ENCODE measurements at places on chromosomes 11 and 22. TPM values are rescaled to one million over a fixed set of nuclear protein-coding genes. Genes with fewer than 3 reads are reported as not detected.

GRCh38 chr11:45237711-45238315 lies 48.3 kb downstream of the SYT13 start:
- no peaks in the 10 kb centered on the region for H3K27me3 ChIP-seq
- no peaks in the 10 kb centered on the region for H3K36me3 ChIP-seq
- H3K4me1 ChIP-seq = peaks cover 3% of the 10 kb centered on the region
- DNase-seq = no peak
- H3K4me3 ChIP-seq = no peak overlapping the region

GRCh38 chr11:113181094-113181493 lies 133.3 kb upstream of the TTC12 start:
- H3K27ac ChIP-seq = no peak overlapping the region
- no peak overlapping the region for H3K4me3 ChIP-seq
- no peak for DNase-seq
- peaks cover 3% of the 10 kb centered on the region for H3K4me1 ChIP-seq

DNA sequence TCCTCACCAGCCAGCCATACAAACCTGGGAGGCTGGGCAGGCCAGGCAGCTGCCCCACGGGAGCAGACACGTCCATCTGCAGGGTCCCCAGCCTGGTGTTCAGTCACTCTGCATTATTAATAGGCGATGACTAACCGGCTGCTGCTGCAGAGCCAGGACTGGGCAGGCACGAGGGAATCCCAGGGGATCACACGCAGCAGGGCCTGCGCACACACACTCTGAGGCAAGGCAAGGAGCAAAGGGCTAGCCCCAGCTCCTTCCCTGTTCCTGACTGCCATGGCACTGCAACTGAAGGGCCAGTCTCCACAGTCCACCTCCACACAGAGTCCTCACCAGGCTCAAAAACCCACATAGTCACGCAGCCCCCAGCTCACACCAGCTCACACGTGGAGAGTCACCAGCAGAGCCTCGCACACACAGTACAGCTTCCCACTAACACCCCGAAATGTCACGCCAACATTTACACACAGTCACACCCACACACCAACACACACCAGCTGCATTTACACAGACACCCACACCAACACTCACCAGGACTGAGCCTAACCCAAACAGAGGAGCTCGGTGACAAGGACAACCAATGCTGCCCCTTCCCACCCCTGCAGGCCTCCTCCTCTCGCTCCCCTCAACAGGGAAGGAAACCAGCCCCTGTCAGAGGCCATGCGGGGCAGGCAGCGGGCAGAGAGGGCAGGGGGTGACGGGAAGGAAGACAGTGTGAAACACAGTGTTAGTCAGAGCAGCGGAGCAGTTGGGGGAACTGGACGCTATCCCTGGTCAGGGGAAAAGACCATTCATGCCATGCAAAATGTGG lies 47.3 kb downstream of the NRXN2 start:
- peaks cover 13% of the 10 kb centered on the region for H3K4me1 ChIP-seq
- no peak for DNase-seq
- H3K4me3 ChIP-seq = no peak overlapping the region
- H3K36me3 ChIP-seq = no peaks in the 10 kb centered on the region
- H3K27me3 ChIP-seq = no peaks in the 10 kb centered on the region

DNA sequence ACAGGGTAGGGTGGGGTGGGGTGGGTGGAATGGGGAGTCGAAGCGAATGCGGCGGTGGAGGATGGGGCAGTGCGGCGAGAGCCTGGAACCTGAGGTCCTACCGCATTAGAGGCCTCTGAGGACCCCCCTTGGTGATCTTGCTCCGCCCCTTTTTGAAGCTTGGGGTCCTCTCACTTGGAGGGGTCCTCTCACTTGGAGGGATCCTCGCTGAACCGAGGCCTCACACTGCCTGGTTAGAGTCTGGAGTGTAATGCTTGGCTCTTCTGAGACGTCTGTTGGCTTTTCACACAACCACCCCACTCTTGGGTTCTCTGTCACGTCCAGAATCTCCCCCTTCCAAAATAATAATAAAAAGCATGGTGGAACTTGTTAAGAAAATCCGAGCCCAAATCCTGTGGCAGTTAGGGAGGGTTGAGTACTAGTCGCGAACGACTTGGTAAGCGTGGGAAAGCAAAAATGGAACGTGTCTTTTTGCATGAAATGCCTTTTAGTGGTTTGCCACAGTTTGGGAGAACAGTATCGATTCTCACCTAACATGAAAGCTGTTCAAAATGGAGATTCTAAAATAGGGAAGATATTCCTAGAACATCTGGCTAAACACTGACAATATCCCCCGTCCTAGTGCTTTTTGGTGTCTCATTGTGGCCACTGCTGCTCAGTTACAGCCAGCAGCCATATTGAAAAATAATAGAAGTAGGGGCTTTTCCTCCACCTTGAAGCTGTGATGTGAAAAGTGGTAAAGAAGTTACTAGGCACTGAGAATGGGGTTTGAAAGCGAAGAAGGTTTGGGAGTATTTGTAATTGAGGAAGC lies 822 bp downstream of the RBX1 start:
- H3K27me3 ChIP-seq = no peaks in the 10 kb centered on the region
- H3K27ac ChIP-seq = peak overlapping the region; percentile 90
- DNase-seq = no peak
- peaks cover 32% of the 10 kb centered on the region for H3K36me3 ChIP-seq

DNA sequence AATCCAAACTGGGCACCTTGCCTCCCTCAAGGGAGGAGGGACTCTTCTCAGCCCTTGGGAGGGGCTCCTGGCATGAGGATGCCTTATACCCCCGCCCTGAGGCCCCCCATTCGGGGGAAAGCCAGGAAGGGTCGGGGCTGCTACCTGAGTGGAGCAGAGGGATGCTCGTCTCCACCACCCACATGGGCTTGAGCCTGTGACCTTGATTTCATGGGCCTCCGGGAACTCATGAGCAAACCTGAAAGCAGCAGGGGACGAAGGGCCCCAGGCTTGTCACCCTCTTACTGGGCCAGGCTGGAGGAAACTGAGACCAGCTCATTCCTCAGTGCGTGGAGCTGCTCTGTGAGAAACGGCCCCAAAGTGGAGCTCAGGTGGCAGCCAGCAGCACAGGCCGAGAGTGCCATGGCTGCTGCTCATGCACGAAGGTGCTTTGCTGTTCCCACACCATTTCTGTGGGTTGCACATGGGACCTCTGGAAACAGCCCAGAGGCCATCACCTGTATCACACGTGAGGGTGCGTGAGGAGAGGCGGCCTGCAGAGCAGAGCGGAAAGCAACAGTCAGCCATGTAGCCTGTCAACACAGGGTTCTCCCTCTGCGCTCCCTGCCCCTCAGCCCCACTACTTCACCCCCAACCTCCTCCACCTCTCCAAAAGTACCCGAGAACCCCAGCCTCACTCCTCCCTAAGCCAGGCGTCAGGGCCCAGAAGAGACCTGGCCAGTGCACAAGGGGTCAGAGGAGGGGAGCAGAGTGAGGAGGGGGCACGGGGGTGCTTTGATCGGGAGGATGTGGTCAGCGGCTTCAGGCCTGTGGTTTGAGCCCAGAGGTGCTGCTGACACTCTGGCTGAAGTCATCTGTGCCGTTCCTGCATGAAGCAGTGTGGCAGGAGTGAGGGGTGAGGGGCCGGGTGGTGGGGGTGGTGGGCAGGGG lies 14.1 kb upstream of the IL2RB start:
- H3K27ac ChIP-seq = no peak overlapping the region
- DNase-seq = no peak
- H3K4me1 ChIP-seq = peaks cover 27% of the 10 kb centered on the region

GRCh38 chr22:25067851-25068421 lies 115.4 kb downstream of the KIAA1671 start:
- H3K4me1 ChIP-seq = peaks cover 43% of the 10 kb centered on the region
- DNase-seq = no peak
- no peak overlapping the region for H3K4me3 ChIP-seq
- H3K27ac ChIP-seq = peak overlapping the region; percentile 67

The DRICH1 gene
- total RNA-seq = not detected

DNA sequence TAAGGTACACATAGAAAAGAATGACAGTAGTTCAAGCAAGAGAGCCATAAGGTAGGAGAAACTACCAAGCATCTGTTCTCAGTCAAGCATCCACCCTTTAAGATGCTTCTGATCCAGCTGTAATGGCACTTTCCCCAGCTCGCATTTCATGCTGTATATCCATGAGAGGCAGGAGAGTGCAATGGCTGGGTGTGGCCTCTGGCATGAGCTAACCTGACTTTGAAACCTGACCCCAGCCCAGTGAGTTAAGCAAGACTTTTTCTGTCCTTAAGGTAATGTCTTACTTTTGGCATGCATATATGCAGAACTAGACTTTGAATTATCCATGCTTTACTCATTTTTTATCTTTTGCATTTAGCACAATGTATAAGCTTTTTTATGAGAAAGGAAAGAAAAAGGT lies 79.8 kb upstream of the CNTN5 start:
- DNase-seq = no peak
- H3K36me3 ChIP-seq = no peaks in the 10 kb centered on the region
- H3K4me1 ChIP-seq = no peaks in the 10 kb centered on the region
- H3K4me3 ChIP-seq = no peak overlapping the region

The KCNQ1 gene
- 3.5 TPM for total RNA-seq

DNA sequence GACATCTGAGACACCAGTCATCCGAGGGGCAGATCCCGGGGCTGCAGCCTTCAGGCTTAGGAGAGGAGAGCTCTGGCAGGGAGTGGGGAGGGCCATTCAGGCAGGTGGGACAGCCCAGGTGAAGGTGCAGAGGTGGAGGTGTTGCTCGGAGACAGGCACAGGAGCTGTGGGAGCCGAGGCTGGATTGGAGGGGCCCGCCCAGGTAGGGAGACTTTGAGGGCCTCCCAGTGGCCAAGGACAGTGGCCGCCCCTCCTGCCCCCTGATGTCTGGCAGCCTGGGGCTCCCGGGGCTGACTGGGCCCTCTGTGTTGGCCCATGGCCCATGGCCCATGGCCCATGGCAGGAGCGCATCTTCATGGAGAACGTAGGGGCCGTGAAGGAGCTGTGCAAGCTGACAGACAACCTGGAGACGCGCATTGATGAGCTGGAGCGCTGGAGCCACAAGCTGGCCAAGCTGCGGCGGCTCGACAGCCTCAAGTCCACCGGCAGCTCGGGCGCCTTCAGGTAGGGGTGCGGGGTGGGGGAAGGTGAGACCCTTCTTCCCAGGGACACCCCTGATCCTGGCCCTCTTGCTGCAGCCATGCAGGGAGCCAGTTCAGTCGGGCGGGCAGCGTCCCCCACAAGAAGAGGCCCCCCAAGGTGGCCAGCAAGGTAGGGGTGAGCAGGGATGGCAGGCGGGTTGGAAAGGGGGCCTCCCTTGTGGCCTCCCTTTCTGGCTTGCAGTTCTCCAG lies 13.3 kb downstream of the TMEM258 start:
- no peaks in the 10 kb centered on the region for H3K36me3 ChIP-seq
- H3K4me1 ChIP-seq = peaks cover 13% of the 10 kb centered on the region

DNA sequence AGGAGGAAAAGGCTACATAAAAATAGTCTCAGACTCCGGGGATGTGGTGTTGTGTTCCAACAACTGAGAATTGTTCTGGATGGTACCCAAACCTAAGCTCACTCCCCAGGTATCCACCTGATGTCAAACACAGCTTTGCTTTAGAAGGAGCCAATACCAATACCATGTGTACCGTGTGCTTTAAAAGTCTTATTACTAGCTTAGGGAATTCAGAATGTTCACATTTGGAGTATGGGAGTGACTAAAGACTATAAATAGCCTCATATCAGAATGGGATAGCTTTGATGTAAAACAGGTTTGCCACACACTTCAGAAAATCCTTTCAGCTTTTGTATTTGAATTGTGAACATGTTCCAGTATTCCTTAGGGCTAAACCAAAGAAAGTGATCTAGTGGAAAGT lies 248.7 kb upstream of the ARHGAP42 start:
- no peaks in the 10 kb centered on the region for H3K36me3 ChIP-seq
- H3K27me3 ChIP-seq = no peaks in the 10 kb centered on the region
- H3K4me3 ChIP-seq = no peak overlapping the region
- peaks cover 5% of the 10 kb centered on the region for H3K4me1 ChIP-seq

- H3K27ac ChIP-seq = no peak overlapping the region
- no peak overlapping the region for H3K4me3 ChIP-seq
- no peak for DNase-seq
Measured at GRCh38 chr11:23202611-23203010, 342.3 kb upstream of the CCDC179 start.

DNA sequence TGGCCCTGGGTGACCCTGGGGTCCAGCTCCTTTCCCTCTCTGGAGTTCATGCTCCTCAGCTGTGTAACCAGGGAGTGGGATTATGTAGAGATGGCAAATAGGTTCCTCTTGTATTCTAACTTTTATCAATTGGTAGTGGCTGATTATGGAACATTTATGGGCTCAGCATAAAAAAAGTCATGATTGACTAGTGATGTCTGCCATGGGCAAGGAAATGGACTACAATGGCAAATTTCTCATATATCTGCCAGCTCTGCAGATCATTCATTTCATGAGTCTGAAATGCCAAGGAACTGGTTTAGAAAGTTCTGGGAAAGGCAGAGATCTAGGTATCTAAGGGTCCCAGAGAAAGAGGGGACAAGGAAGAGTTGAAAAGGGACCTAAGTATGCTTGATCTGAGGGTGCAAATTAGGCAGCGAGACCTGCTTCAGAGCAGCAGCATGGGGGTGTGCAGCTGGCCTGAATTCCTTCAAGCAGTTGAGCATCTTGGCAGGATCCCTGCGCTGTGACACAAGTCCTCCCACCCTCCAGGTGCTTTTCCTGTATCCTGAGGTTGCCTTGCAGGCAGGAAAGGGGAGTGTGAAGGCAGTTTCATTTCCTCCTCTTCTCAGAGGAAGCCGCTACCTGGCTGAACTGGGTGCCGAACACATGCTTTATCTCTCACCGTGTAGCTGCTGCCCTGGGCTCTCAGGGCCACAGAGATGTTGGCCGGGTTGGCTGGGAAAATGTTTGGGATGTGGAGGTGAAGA lies 10.4 kb downstream of the SLC15A3 start:
- peaks cover 27% of the 10 kb centered on the region for H3K4me1 ChIP-seq
- H3K4me3 ChIP-seq = no peak overlapping the region
- DNase-seq = no peak
- no peak overlapping the region for H3K27ac ChIP-seq
